Epithelial cell of umbilical artery (primary cell): ENCODE measurements at places on chromosomes 4 and X. TPM values are rescaled to one million over a fixed set of nuclear protein-coding genes. Genes with fewer than 3 reads are reported as not detected.

Gene CT45A1
- total RNA-seq, result not detected in 2 replicates

Gene AADAT
- total RNA-seq, result 0.76 and 1.6 TPM in 2 replicates

Gene GAB3
- total RNA-seq, result 1.6 and 5.0 TPM in 2 replicates

Gene RGN
- under 0.01 and 0.61 TPM in 2 replicates for total RNA-seq

Gene MAGEB1
- not detected in 2 replicates for total RNA-seq

Gene PPAT
- 27.3 and 37.5 TPM in 2 replicates for total RNA-seq

Gene IL1RAPL2
- not detected in 2 replicates for total RNA-seq

Gene SPARCL1
- total RNA-seq, result 0.15 and 0.32 TPM in 2 replicates

Gene HSFX2
- total RNA-seq, result 0.32 TPM in 1 of 2 replicates, not detected in the other

Gene TDO2
- total RNA-seq, result 0.30 TPM in 1 of 2 replicates, not detected in the other

Gene EXOC1L
- not detected in 2 replicates for total RNA-seq

Gene USP27X
- 1.8 and 2.9 TPM in 2 replicates for total RNA-seq

Gene DRP2
- total RNA-seq, result 0.15 and 0.32 TPM in 2 replicates

Gene AFF2
- not detected in 2 replicates for total RNA-seq

Gene MAOB
- under 0.01 TPM in 1 of 2 replicates, not detected in the other for total RNA-seq

Gene MTMR8
- 0.15 and 0.65 TPM in 2 replicates for total RNA-seq

Gene ZAR1
- not detected in 2 replicates for total RNA-seq

Gene RRH
- not detected in 2 replicates for total RNA-seq

Gene DUSP21
- not detected in 2 replicates for total RNA-seq

Gene ACE2
- total RNA-seq, result not detected in 2 replicates
